ENCODE measurements at places on chromosomes 4 and X.

DNA sequence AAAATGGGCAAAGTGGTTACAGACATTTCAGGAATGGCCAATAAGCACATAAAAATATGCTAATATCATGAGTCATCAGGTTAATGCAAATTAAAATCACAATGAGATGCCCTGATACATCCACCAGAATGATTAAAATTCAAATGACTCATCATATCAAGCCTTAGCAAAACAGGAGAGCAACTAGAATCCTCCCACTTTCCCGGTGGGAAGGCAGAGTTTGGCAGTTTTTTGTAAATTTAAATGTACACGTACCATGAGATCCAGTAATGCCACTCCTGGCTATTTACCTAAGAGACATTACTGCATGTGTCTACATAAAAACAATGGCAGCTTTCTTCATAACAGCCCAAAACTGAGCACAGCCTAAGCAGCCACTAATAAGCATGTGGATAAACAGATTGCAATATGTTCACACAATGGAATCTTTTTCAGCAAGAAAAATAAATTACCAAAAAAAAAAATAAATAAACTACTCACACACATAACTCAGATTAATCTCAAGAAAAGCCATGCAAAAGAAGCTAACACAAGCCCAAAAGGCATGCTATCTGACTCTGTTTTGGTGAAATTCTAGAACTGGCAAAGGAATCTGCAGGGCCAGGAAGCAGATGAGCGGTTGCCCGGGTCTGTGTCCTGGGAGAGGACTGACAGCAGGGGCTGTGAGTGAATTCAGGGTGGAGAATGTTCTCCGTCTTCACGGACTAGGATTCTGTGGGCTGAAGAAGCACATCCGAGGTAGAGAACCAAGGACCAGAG is 48.8 kb downstream of the AFAP1 start:
- DNase-seq = peak; percentile 82

DNA sequence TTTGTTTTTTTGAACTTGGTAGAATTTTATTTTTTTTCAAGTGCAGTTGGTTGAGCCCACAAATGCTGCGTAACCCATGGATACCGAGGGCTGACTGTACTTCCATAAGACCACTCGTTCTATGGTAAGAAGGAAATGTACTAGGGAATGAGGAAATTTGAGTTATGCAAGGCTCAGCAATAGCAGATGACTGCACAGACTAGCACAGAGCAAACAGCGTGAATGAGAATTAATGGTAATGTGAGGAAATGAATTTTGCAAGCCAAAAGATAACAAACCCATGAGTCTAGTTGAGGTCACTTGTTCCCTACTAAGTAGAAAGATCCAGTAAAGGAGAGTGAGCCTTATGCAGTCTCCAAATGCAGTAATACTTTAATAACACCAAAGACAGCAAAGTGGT is 17.4 kb downstream of the GSPT2 start:
- DNase-seq = no peak

DNA sequence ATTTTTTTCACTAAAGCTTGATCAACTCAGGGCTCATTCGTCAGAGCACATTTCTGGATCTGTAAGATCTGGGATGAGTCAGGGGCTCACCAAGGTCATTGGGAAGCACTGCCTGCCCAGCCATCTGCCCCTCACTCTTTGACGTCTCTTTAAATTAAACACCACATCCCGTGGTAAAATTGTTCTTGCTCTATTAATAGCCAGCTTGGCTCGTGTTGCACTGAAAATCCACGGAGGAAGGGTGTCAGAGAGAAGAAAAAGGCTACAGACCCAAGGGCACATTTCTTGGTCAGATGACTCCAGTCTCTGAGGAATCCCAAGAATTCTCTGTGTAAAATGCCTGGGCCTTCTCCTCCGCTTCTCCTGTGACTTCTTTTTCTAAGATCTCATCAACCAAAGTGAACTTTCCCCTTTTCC is 45.7 kb upstream of the GATB start:
- DNase-seq = peak; percentile 11

DNA sequence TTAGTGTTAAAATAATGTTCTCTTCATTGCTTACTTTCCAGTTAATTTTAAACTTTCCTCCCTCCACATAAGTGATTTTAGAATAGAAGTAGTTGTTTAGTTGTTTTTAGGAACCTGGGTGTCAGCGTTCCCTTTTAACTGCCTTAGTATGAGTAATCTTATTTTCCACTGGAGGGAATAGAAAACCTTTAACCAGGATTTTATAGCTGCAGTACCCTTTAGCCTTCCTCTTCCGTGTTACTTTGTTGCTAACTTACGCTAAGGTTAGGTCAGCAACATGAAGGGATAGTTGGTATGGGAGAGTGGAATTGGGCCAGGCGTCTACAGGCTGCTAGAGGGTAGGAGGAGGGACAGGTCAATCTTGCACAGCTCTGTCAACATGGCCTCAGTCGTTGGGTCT is 31.5 kb downstream of the SMS start:
- DNase-seq = no peak

- DNase-seq = no peak
Measured at GRCh38 chr4:38109896-38110295, 149.7 kb downstream of the PTTG2 start.

DNA sequence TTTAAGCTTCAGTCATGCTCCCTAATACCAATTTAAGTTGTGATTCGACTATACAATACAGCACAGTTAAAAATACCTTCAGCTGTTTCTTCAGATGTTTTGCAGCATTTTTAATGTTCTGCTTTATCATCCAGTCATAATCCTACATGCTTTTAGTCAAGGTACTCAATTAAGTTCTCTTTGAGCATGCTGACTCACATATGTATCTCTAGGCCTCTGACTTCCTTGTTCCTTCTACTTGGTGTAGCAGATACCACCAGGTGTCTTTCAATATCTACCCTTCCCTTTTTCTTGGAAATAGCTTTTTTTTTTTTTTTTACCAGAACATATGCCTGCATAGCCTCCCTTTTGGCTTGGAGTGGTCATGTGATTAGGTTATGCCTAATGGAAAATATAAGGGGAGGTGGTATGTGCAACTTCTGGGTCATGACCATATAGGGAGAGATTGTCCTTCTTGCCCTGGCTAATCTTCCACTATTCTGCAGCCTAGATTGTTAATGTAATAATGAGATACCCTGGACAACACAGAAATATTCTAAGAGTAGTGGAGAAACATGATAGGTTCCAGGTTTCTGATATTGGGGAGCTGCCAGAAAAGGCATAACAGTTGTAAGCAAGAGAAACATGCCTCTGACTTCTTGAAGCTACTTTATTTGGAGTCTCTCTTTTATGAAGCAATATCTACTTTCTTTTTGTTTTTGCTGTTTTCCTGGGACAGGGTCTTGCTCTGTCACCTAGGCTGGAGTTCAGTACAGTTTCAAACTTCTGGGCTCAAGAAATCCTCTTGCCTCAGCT is 737.2 kb upstream of the SLIT2 start:
- DNase-seq = no peak

GRCh38 chr4:24840362-24840761 is 45.0 kb downstream of the SOD3 start:
- DNase-seq = no peak

- no peak for DNase-seq
Measured at GRCh38 chrX:16920075-16920474, 26.4 kb upstream of the REPS2 start.

GRCh38 chr4:73575660-73576059 is 44.6 kb downstream of the RASSF6 start:
- DNase-seq = no peak

GRCh38 chrX:49303346-49303745 is at the start of gene GAGE10:
GAGE10 (plus strand) TSS chrX:49303646; CDS start chrX:49304860, 1,214 bp downstream.
- DNase-seq = no peak

GRCh38 chrX:15838017-15838416 is 16.6 kb downstream of the AP1S2 start:
- no peak for DNase-seq

GRCh38 chrX:19303256-19303880 is 40.4 kb upstream of the PDHA1 start:
- peak; percentile 28 for DNase-seq

GRCh38 chr4:140115140-140115539 is 38.8 kb downstream of the MAML3 start:
- no peak for DNase-seq

DNA sequence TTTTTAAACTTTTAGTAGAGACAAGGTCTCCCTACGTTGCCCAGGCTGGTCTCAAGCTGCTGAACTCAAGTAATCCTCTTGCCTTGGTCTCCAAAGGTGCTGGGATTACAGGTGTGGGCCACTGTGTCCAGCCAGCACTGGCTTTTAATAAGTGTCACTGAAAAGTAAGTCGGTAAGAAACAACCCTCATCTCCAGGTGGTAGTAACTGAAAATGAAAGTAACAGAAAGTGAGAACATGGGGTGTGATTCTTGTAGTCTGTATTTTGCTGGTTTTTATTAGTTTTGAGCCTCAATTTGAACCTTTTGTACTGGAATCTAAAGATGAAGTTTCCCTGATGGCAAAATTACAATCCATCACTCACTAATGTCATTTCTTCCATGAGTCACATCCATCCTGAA is 238.1 kb upstream of the AGA start:
- DNase-seq = no peak

DNA sequence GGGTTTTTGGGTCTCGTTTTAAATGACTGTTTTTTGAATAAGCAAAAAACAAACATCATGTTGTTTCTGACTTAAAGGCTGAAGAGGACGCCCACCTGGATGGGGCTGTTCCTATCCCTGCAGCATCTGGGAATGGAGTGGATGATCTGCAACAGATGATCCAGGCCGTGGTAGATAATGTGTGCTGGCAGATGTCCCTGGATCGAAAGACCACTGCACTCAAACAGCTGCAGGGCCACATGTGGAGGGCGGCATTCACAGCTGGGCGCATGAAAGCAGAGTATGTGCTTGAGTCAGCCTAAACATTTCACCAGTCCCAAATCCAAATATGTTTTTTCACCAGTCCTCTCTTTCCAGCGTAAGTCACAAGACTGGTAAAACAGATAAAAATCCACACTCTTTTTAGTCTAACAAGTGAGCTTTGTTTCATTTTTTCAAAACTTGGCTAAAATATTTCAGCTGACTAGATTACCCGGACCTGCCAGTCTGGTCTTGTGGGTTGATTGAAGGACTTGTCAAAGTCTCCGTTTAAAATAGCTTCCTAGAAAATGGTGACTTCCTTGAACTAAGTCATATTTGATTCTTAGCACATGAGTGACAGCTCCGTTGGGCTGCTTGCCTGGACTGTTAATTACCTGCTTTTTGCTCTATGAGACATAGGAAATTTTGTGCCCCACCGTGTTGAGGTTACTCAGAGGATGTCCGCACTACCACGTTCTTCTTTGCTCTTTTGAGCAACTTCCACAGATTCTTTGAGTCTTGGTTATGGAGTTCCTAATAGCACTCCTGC is 20.8 kb downstream of the ENOPH1 start:
- peak; percentile 61 for DNase-seq

GRCh38 chrX:133308499-133308897 is 90.3 kb upstream of the TFDP3 start:
- DNase-seq = no peak

DNA sequence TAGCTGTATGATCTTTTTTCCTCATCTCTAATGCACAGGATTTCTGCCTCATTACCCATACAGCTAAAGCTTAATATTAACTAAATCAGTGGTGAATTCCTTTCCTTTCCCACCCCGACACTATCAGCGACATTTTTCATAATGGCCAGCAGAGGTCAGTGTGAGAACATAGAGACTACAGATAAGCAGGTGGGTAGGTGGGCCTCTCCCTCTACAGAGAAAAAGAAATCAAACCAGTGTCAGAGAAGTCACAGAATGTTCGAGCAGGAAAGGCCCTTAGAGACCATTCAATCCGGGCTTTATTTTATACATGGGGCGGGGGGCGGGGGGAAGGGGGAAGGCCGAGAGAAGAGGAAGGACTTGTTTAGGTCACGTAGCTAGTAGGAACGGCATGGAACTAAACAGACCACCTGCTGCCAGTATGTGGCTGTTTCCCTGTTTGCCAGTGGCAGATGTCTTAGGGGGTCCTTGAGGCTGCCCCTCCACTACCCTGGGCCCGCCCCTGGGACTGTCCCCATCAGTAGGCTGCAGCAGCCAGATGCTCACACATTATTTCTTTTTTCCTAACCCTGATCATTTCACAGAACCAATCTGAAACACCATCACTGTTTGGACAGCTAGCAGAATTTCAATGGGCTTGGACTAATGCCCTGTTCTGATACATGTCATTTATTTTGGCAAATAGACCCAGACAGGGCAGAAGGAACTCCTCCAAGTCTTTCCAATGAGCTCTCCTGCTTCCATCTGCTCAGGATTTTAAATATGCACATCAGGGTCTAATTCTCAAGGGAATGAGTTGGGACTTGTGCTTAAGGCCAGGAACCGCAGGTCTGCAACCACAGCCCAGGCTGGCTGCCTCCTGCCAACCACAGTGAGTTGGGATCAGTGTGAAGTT is 133.4 kb downstream of the ATG4A start:
- DNase-seq = peak; percentile 28

- DNase-seq = peak; percentile 25
Measured at GRCh38 chr4:98996056-98996764, 689 bp downstream of the METAP1 start.

DNA sequence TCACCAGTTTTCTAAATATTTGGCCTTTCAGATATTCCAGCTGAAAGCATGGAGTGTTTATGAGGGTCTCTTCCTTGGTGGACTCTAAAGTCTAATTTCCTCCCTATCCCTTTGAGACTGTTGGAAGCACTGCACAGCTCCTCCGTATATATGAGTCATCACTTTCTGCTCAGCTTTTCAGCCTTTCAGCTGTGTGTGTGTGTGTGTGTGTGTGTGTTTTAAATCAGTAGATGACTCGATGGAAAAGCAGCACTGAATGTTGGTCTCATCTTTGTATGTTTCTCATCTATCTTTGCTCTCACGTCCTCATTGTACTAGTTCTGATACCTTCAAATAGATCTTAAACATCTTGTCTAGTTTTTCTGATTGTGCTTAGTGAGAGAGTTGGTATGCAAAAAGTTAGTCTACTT is 81.6 kb downstream of the ZFX start:
- DNase-seq = peak; percentile 76

- no peak for DNase-seq
Measured at GRCh38 chr4:143362349-143363046, 25.8 kb downstream of the GAB1 start.

DNA sequence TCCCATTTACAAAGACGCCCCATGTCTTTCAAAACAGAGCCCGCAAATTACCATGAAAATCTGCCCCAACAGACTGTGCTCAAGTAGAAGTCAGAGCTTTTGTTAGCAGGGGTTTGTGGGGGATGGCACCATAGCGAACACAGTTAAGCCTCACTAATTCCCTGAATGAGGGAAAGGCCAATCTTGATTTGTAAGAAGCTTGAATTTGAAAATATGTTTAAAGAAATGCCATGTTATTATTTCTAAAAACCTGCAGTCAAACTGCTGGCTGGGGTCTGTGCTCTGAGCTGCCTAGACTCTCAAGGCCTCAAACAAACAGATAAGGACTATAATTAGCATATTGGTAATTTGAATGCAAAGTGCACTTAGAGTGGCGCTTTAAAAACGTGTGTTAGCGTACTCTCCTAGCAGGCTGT is 9.4 kb upstream of the PAK3 start:
- no peak for DNase-seq

- no peak for DNase-seq
Measured at GRCh38 chr4:102826105-102826889, 1.1 kb downstream of the UBE2D3 start.

GRCh38 chrX:111164728-111165127 is 68.7 kb downstream of the PAK3 start:
- DNase-seq = peak; percentile 7

- DNase-seq = no peak
Measured at GRCh38 chr4:110412354-110413065, 63.4 kb upstream of the ENPEP start.
